ENCODE measurements at places on chromosomes 5 and 9.

- DNase-seq: peak; percentile 99
Measured at GRCh38 chr5:168317521-168318147, 26.2 kb downstream of the WWC1 start.

DNA sequence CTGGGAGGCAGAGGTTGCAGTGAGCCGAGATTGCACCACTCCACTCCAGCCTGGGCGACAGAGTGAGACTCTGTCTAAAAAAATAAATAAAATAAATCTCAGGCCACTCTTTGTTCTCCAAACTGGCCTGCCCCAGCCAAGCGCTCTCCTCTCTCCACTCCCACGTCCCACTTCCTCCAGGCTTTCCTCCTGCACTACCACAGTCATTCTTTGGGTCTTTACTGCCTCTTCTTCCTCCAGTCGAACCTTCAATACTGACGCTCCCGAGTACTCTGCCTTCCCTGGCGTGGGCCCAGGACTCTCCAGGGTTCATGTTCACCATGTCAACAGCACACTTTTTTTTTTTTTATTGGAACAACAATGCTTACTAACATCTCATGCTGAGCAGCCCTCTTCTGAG, 23.9 kb downstream of the RNF130 start:
- no peak for DNase-seq

- DNase-seq: peak; percentile 85
Measured at GRCh38 chr9:96686638-96687335, 31.7 kb upstream of the PRXL2C start.

- DNase-seq: peak; percentile 62
Measured at GRCh38 chr5:14081791-14082190, 61.4 kb upstream of the TRIO start.

DNA sequence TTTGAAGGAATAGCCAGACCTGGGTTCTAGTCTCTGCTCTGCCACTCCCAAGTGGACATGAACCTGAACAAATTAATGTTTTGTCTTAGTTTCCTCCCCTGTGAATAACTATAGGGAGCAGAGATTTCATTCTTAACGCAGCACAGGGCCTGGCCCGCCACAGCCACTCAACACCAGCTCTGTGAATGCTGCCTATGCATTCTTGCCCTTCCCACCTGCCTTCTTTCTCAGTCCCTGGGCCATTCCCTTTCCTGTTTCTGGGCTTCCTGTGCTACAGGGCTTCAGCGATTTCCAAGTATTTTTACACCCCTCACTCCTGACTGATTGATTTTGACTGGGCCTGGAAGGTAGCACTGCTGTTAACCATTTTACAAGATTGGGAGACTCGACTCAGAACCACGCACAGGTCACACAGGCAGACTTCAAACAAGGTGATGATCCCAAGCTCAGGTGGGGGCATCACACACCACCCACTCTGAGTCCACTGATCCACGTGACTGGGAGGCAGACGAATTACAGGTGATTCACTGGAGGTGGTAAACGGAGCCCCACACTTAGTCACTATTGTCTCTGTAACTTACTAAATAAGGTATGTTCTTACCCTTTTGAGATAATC, 21.4 kb downstream of the PTPN3 start:
- DNase-seq: no peak

DNA sequence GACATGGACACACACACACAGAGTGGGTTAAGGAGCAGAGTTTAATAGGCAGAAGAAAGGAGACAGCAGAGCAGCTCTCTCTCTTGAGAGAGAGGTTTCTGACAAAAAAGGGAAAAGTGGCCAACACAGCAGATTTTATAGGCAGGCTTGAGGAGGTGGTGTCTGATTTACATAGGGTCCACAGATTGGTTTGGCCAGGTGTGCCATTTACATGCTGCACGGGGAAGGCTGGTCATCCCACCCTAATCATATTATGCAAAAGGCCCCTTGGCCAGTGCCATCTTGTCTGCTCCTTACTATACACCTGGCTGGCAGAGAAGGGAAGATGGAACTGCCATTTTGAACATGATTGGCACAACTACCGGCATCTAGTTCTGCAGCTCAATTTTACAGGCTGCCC, 240.8 kb downstream of the NPR3 start:
- no peak for DNase-seq

Measured in fibroblast of skin of right biceps (primary cell).